ENCODE measurements at places on chromosomes 16 and 17.
A peak's percentile ranks its signal among the peaks of the same experiment; 100 is the strongest.

DNA sequence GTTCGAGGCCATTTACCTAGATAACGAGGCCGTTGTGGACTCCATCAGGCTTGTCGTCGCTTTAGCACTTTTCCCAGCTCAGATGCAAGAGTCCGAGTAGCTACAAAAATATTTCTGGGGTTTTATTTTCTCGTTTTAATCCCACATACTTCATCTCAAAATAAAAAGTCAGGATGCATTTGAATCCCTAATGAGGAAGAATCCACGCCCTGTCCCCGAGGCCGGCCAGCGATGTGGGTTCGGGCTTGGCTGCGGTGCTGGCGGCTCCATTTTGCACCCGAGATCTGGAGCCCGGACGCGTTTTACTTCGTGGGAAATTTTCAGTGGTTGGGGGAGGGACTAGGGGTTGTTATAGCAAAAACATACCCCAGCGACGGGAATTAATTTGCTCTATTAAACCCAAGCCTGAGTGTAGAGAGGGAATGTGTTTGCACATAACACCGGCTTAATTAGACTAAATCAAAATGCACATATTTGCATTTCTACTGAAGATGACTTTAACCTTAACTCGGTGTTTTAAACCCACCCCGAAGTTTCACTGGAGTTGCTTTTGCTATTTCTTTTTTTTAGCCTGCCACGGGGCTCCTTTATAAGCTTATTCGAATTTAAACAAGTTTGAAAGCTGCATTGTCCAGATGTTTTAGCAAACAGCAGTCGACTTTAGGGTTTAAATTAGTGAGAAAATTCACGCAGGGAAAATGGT lies 4.8 kb downstream of the IRX5 start:
- no peak for DNase-seq

DNA sequence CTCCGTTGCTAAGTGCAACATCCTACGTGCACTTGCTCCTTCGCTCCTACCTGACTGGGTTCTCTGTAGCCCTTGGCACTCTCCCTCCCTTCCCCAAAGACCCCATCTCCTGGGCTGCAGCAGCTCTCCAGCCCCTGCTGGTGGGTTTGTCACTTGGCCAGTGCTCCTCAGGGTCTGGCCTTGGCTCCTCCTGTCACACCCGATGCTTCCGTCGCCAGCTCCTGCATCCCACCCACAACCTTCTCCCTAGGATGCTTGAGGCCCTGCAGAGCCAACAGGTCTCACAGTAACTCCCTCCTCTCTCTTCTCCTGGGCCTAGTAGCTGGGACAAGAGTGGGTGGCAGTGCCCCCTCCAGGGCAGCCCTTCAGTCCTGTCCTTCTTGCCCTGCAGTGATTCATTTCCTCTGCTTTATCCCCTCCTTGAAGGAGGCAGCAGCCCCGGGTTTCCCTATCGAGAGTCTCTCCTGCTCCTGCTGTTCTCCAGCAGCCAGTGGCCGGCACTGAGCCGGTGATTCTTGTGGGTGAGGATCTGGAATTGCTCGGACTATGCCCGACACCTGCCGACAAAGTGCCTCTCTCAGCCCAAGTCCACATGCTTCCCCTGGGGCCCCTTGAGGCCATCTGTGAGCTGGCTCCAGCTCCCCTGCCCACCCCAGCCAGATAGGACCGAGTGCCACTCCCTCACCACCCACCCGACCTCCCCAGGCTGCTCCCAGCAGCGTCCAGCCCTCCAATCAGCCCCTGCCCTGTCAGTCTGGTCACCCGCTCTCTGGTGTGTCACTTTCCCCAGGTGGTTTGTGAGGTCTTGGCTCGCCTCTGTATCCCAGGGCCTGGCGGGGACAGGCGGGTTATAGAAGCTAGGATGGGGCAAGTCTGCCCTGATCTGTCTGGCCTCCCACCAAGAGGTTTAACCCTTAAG lies 3.8 kb downstream of the LITAFD start:
- DNase-seq = peak; percentile 56

DNA sequence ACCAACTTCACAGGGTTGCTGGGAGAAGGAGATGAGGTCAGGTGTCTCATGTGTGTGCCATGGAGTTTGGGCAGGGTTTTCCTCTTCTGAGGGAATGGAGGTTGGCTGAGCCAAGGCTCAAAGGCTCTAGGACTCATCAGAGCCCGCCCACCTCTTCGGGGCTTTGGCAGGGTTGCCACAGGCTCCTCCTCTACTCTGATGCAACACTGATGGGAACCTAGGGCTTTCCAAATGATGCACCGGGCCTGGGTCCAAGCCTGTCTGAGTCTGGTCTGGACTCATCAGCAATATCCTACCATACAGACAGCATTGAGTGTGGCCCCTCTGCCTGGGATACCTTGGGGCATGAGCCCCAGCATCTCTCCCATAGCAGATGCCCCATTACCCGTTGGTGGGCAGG lies 59.5 kb upstream of the LHX1 start:
- DNase-seq = peak; percentile 45

GRCh38 chr17:45305530-45306087 lies 11.2 kb downstream of the MAP3K14 start:
- DNase-seq = peak; percentile 88

- DNase-seq = no peak
These were observed 358.3 kb downstream of the SOX9 start for GRCh38 chr17:72479113-72479512.

GRCh38 chr16:2155091-2155950 lies at the start of gene TRAF7:
TRAF7 (plus strand) TSS chr16:2155782; CDS start chr16:2163921, 8,139 bp downstream.
- DNase-seq = peak; percentile 100

- no peak for DNase-seq
These were observed 69.6 kb upstream of the TEKT1 start for GRCh38 chr17:6901086-6901485.

- peak; percentile 87 for DNase-seq
These were observed 31.5 kb upstream of the B4GALNT2 start for GRCh38 chr17:49101054-49101534.

- no peak for DNase-seq
These were observed 146.3 kb upstream of the NOG start for GRCh38 chr17:56447171-56447570.

- DNase-seq = no peak
These were observed 74.7 kb downstream of the BMERB1 start for GRCh38 chr16:15509051-15509592.

- peak; percentile 69 for DNase-seq
These were observed 2.1 kb downstream of the MFAP4 start for GRCh38 chr17:19384723-19385391.

- no peak for DNase-seq
These were observed 447.8 kb upstream of the GOT2 start for GRCh38 chr16:59181821-59182420.

DNA sequence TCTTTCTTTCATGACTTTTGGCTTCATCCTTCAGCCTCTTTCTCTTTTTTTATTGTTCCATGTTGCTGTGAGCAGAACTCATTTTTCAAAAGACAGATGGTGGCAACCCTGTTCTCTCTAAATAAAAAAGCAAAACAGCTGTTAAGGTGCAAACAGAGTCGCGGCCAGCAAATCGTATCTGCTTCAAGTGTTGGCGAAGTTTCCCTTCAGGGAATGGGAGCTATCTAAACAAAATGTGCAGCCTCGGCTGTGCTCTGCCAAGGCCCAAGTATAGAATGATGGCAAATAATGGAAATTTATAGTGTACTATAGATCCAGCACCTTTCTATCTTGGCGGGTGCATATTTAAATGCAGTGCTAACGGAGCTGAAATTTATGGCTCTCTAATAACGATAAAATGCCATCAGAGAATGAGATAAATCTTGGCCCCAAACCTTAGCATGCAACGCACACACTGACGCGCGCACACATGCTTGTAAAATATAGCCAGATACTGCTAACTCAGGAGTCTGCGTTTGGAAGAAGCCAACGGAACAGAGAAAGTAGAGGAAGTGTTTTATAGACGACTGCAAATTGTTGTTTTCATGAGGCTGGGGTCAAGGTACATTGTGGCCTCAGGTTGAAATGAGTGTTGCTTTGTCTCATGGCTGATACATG lies 315.5 kb upstream of the RBFOX1 start:
- DNase-seq = no peak

DNA sequence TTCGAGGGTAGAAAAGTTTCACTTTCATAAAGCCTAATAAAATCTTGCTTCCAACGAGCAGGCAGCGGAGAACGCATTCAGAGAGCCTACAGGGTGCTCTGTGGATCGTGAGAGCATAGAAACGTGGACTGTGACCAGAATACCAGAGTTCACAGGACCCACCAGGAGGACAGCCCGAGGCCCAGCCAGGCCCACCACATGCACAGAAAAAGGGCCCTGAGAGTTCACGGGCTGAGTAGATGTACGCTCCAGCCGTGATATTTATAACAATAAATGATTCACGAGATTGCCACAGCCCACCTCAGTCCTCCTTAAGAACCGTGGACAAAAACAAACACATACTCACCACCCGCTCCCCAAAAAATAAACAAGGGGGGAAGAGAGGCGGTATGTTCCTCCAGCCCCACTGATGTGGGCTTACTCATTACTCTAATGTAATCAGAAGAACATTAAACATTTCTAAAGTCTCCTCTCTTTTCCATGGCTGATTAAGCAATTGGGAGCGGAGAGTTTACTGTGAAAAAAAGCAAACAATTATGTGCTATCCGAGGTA lies 207.2 kb downstream of the C16orf78 start:
- DNase-seq = peak; percentile 16

- DNase-seq = no peak
These were observed 2.0 kb upstream of the AATF start for GRCh38 chr17:36946726-36947091.

GRCh38 chr17:50020841-50021599 lies 26.0 kb upstream of the DLX3 start:
- no peak for DNase-seq

GRCh38 chr16:19003935-19004334 lies 20.2 kb downstream of the TMC7 start:
- DNase-seq = no peak

DNA sequence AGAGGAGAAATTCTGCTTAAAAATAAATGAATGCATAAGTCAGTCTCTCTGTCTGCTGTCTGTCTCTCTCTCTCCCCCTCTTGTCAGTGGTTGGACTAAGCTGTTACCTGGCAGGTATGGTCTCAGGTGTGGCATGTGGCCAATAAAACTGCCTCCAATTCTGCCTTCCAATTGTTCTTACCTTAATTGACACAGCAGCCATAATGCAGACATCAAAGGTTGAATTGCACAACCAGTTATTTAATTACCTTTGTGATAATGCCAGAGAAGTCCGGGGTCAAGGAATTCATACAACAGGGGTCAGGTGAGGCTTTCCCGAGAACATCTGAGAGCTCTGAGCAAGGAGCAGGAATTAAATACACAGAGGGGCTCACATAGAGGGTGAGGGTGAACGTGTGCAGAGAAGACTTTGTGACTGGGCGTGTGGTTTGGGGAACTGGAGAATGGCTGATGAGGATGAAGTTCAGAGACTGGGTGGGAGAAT lies 78.8 kb upstream of the CDYL2 start:
- DNase-seq = no peak

GRCh38 chr16:47991491-47991890 lies 164.3 kb downstream of the ABCC12 start:
- no peak for DNase-seq

DNA sequence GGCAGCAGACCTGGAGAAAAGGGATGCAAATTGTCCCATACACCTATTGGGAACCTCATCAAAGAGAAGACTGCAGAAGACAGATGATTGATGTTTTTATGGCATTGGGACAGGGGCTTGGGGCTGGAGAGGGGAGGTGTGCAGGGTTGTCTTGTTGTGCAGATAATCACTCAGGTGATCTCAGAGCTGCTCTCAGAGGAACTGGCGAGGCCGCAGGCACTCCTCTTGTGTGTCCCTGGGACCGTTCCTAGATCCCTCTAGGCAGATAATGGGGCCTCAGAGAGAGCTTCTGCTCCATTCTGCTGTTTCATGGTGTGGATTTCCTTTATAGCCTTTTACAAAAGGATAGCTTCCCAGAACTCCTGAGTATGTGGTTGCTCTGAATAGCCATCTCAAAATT lies 1.6 kb downstream of the RNF213 start:
- DNase-seq = no peak

- DNase-seq = peak; percentile 23
These were observed at the start of the genes KCTD19 and LRRC36 for GRCh38 chr16:67326472-67327309. KCTD19 (minus strand) TSS chr16:67326741; CDS start chr16:67326707, 34 bp downstream. LRRC36 (plus strand) TSS chr16:67326815; CDS start chr16:67326863, 48 bp downstream.

- peak; percentile 53 for DNase-seq
These were observed 119.1 kb upstream of the SMURF2 start for GRCh38 chr17:64781014-64781756.

DNA sequence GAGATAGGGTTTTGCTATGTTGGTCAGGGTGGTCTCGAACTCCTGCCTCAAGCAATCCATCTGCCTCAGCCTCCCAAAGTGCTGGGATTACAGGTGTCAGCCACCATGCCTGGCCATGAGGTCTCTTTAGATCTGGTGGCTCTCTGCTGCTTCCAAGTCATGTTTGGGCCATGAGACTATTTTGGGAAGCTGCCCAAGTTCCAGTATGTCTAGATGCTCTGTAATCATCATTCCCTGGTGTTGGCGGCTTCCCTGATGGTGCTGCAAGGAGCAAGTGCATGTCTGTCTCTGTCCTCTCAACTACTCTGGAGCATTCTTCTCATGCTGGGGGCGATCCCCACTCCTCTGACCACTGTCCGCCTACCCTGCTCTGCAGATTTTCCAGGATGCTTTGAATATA lies 6.4 kb upstream of the ODF4 start:
- no peak for DNase-seq

DNA sequence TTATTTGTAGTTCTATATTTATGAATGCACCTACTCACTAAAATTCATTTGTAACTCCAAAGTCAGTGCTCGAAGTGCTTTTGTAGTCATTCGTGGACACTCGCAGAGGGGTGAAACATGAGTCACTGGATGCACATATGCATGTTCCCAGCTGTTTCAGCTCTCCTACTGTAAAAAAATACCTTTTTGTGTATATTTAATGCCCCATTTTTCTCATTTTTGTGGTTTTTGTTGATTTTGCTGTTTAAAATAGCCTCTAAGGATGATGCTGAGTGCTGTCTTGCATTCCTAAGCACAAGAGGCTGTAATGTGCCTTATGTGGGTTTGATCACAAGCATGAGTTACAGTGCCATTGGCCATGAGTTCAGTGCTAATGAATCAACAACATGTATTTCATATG lies 30.6 kb downstream of the CENPV start:
- peak; percentile 94 for DNase-seq

DNA sequence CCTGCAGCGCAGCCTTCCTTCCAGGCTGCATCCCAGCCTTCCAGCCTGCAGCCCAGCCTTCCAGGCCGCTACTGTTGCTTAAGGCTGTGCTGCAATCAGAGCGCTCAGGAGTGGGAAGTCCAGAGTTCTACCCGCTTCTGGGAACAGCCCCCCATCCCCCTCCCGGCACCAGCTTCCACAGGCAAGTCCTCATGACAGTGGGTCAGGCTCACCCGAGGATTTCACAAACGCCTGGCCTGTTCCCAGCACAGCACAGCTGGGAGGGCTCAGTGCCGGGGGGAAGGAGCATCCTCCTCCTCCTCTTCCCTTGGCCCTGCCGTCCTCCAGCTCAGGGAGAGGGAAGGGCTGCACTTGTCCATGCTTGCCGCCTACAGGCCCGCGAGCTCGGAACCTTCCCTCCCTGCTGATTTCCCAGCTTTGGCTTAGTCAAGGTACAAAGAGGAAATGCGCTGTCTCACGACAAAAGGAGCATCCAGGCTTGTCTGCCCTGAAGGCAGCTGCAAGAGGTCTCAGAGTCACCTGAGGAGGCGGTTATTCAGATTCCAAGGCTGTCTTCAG lies 8.3 kb downstream of the SOCS3 start:
- peak; percentile 97 for DNase-seq

All from iris pigment epithelial cell (primary cell).